MG63 (cell line): ENCODE measurements at places on chromosomes 4 and X.

DNA sequence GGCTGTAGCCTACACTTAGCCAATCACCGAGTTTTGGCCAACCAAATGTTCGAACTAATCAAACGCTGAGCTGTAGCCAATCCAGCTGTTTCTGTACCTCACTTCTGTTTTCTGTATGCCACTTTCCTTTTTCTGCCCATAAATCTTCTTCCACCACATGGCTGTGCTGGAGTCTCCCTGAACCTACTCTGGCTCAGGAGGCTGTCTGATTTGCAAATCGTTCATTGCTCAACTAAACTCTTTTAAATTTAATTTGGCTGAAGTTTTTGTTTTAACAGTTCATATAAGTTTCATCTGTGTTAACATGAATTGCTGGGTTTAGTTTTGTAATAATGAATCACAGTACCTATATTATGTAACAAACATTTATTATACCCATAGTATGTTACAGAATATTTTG lies 160.7 kb upstream of the PCDH7 start:
- DNase-seq: no peak

- no peak for DNase-seq
Observed at GRCh38 chr4:1098311-1098925, 14.9 kb downstream of the RNF212 start.

DNA sequence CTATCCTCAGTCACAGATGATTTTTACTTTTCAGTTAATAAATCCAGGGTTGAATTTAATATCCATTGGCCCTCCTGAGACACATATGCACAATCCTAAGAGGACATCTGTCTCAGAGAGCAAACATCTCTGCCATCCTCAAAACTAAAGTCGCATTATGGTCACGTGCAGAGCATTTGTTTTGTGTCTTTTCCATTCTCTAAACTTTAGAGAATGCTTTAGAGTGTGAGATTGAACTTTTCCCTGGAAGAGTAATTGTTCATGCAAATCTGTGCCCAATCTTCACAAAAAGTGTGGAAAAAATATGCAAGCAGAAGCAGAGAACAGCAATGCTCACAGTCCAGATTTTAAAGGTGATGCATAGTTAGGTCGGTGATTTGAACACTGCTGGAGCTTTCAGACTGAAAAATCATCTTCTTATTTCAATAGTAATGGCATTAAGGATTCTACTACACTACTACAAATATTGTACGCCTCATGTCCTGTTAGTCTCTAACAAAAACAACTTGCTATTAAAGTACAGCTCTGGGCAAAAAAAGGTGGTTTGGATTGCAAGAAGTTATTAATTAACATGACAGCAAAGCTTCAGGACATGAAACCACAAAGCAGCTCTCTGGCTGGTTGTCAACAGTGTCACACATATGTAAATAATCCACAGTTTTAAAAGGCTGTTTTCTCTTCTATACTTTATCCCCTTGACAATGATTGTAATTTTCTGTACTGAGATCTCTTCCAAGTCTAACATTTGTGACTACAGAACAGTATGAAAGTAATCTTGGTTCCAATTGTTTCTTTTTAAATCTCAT lies 19.9 kb downstream of the DCHS2 start:
- DNase-seq: no peak

DNA sequence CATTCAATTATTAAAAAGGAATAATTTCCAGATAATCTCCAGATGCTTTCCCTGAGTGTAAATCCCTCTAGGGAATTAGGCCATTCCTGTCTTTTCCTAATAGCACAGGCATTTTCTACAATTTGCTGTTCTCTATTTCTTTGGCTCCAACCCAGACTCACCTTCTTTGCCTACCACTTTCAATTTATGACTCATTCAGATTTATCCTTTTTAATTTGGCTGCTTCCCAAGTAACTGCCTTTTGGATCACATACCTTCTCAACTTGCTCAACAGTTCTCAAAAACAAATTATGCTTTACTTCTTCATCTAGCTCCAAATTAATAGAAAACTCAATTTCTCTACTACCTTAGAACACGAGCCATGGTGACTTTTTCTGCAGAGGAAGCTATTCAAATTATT lies 1166.3 kb upstream of the PCDH7 start:
- no peak for DNase-seq

GRCh38 chr4:14193601-14194000 lies 566.1 kb upstream of the BOD1L1 start:
- no peak for DNase-seq
